CD4-positive, alpha-beta T cell treated with Interleukin-10 for 1 hour (primary cell): ENCODE measurements at places on chromosomes 2 and 18.
A peak's percentile ranks its signal among the peaks of the same experiment; 100 is the strongest.

- no peak for DNase-seq
Observed at GRCh38 chr2:224190936-224191270, 151.8 kb upstream of the SERPINE2 start.

DNA sequence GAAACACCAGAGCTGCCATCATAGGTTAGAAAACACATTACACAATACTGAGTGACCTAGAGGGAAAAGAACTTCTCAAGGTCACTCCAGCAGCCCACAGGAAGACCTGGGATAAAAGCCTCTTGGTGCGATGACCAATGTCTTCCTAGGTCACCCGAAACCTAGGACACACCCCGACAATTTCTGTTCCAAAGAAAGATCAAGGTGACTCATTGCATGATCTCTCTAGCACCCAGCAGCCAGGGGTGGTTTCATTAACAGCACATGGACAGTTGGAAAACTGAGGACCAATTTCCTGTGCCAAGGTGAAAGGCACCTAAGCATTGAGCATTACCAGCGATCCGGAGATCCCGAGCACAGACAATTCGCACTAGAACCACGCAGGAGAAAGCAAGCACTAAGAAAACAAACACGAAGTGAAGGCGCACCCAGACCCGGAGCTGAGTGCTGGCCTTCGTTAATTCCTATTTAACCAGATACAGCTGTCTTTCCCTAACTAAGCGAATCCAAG lies 1.5 kb downstream of the CACNB4 start:
- no peak for DNase-seq

GRCh38 chr2:120759543-120760331 lies 24.1 kb downstream of the GLI2 start:
- no peak for DNase-seq

- DNase-seq: no peak
Observed at GRCh38 chr2:55111230-55111569, 60.9 kb upstream of the RTN4 start.

GRCh38 chr2:169849710-169850109 lies 22.5 kb downstream of the UBR3 start:
- no peak for DNase-seq

- DNase-seq: no peak
Observed at GRCh38 chr2:232097758-232098157, 136.2 kb downstream of the DIS3L2 start.

GRCh38 chr2:101961338-101962191 lies 30.2 kb upstream of the IL1R2 start:
- no peak for DNase-seq

DNA sequence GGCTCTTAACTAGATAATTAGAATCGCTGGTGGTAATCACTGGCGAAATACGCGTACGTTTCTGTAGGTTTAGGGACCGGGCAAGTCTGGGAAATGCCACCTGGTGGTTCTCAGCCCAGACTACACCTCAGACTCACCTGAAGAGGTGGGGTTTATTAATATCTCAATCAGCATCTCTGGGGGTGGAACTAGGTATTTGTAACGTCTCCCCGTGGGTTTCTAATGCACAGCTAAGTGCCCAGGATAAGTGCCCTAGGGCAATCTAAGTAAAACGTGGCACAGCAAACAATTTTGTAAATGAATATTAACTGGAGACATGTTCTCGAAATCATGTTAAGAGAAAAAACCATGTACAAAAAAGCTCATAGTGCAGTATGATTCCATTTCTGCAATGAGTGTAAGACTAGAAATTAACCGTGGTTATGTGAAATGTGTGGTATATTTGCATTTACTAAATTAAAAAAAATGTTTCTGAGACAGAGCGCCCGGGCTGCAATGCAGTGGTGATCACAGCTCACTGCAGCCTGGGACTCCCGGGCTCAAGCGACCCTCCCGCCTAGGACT lies 760 bp upstream of the CNOT11 start:
- peak; percentile 61 for DNase-seq

GRCh38 chr2:106573773-106574172 lies 86.6 kb downstream of the CD8B2 start:
- DNase-seq: no peak

- DNase-seq: no peak
Observed at GRCh38 chr2:206260188-206261012, 14.1 kb upstream of the ZDBF2 start.

DNA sequence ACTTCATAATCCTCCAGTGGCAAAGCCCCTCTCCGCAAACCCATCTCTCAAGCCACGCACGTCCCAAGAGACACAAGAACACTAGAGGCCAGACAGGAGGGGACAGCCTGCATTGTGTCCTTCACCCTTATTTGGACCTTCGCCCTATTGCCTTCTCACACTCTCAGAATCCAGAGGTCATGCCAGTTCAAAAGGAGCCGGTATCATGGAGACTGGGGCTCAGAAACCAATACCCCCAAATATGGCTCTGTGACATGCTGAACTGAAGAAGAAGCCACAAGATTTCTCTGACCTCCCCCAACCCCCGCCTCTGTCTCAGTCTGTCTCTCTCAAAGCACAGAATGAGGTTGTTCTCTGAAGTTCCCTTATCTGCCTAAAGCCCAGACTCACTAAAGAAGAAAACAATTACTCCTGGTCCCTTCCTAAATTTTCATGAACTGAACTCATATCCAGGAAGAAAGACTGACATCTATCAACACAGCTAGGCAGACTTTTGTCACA lies 19.2 kb upstream of the SPATA3 start:
- peak; percentile 13 for DNase-seq

GRCh38 chr18:72700961-72701710 lies 157.0 kb upstream of the CBLN2 start:
- DNase-seq: no peak

DNA sequence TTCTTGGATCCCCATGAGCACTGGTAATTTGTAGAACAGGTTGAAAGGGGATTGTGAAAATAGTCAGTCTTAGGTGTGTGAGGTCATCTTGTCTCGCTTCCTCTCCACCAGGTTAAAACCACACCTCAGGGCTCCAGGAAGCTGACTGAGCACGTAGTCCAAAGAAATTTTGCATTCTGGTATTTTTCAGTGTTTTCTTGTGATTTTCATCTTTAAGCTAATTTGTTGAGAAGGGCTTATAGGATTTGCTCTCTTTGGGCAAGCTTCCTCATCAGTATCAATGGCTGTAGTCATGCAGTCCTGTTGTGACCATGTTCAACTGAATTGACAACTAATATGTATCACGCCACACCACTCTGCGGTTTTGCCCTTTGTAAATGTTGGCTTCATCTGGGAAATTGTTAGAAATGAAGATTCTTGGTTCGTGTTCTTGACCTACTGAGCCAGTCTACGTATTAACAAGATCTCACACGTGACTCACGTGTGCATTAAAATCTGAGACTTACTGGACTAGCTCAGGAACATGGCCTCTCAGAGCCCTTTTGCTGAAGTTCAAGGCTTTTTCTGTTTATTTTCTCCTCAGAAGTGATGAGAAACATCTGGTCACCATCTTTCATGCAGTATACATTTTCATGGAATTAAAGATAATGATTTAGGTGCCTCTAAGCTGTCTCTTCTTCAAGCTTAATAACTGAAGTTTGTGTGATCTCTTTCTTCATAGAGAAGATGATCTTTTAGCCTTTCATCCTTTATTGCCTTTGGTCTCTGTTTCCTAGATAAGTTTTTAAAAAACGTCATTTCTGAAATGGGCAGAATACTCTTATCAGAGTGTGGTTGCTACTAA lies 32.8 kb downstream of the FMNL2 start:
- DNase-seq: no peak

DNA sequence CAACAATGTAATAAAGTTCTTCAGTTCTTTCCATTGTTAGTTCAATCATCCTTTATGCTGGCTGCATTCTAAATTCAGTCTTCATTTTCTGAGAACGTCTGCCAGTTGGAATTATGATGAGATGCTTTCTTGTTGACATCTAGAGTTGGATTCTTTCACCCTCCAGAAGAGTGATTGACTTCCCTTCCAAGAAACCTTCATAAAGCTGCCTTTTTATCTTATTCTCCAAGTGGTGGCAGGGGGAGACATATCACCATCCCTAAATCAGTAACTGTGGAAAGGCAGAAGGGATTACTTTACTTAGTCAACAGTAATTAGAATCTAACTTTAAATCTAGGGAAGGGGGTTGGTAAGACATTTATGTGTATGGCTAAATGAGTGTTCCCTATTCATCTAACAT lies 86.8 kb upstream of the GULP1 start:
- DNase-seq: no peak

DNA sequence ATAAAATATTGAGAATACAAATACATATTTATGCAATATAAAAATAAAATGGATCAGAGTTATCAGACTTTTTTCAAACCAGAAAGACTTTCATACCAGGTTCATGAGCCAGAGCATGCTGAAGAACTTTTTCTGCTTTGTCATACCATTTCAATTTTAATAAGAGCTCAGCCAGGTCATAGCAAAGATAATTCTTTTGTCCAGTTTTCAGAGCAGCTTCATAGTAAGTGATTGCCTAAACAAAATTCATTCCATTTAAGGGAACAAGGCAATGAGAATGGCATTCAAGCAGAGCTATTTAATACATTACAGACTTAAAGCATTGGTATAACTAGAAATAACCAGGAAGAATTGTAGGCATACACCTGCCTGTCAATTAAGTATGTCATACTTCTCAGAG lies 42.3 kb downstream of the TTC21B start:
- DNase-seq: no peak

DNA sequence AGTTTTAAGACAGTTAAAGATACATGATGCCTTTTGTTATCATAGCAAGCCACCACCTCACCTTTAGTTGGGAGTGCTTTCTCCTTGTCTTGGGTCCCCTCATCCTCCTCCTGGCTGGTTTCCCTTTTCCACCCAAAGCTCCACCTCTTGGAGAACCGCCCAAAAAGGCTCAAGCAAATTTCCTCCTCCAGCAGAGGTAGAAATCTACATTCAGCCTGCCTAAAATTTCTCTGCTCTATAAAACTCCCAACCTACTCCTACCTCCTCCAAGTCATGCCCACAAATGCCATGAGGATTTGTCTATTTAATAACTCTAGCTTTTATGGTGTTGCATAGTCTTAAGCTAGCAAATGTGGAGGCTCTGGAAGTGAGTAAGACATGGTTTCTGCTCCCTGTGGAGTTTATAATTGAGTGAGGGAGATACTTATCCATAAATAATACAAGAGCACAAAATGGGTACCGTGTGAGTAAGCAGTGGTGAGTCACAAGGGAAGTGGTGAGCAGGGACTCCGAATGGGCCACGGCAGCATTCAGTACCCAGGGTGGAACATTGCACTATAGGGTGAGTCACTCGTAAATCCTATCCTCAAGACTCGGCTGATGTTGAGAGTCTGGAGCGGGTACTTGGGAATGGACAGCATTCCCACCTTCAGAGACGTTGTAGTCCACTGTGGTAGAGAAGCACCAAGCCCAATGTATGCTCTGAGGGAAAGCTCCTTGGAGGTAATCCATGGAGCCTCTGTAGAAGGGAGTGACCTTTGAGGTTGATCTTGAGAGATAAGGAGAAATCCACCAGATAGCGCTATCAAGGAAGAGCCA lies 146.3 kb downstream of the RTN4 start:
- peak; percentile 42 for DNase-seq

- no peak for DNase-seq
Observed at GRCh38 chr2:100900156-100900795, 80.3 kb downstream of the NPAS2 start.

- DNase-seq: no peak
Observed at GRCh38 chr2:1257334-1257733, 155.9 kb upstream of the TPO start.

- DNase-seq: no peak
Observed at GRCh38 chr2:236841389-236841788, 244.3 kb upstream of the COPS8 start.

DNA sequence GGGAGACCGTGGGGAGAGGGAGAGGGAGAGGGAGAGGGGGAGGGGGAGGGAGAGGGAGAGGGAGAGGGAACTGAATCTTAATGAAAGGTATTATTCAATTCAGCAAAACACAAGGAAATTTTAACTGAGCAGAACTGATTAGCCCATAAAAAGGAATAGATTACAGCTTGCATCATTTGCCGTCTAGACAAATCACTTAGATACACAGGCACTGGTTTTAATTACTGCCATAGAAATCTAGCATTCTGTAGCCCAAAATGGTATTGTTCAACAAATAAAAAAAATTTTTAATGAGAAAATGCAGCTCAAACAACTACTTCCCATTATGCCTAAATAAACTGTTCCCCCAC lies 7.9 kb upstream of the KCNF1 start:
- DNase-seq: no peak

GRCh38 chr2:144267239-144267638 lies 252.7 kb downstream of the ZEB2 start:
- peak; percentile 43 for DNase-seq

DNA sequence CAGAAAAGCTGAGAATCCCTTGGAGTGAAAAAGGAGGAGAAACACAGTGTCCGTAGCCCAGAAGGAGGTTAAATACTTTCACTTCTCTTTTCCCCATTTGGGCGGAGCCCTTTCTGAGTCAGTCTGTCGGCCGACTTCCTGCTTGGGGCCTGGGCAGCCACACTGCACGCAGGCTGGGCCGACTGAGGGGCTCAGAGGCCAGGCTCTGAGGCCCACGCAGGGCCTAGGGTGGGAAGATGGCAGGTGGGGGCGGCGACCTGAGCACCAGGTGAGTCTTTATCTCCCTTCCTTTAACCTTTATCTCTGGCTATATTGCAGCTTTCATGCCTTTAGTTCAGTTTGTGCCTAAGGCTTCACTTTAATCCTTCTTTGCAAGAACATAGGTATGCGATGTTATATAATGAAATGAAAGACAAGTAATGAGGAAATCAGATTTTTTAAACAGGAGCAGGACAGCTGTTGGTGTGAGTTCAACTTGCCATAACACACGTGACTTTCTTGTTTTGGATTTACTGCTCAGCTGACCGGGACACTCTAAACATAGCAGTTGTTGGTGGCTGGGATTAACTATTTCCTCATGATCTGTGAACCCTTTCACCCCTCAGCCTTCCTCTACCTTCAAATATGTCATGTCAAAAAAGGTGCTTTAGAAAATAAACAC lies at the start of gene SP100:
TSS of gene SP100 (plus strand) at position 141 of the 661 bp plus-strand sequence. CDS start at position 237, 96 bp downstream.
- peak; percentile 85 for DNase-seq

GRCh38 chr2:130302164-130302886 lies 40.4 kb upstream of the IMP4 start:
- no peak for DNase-seq

GRCh38 chr2:69641887-69642708 lies 1.4 kb downstream of the AAK1 start:
- peak; percentile 23 for DNase-seq

DNA sequence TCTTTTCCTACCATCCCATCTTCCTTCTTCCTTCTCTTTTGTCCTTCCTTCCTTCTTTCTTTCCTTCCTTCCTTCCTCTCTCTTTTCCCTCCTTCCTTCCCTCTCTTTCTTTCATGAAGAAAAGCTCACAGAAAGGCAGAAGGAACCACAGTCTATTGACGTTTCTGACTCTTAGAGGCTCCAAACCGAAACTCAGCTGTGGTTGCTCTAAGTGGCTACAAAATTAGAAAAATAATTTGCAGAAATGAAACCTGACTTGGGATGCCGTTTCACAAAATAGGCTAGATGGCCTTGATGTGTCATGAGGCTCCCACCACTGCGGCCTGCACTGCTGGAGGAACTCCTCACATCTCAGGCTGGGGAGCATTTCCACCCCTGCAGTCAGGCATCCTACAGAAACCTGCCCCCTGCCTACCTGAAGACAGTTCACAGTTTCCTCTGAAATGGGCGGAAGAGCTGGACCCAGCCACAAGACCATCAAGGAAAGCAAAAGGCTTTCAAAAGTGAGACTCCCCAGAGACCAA lies 165.6 kb downstream of the SMAD7 start:
- DNase-seq: peak; percentile 34

- DNase-seq: no peak
Observed at GRCh38 chr18:58201733-58202730, 158.0 kb downstream of the NEDD4L start.
